RWPE1 (cell line): ENCODE measurements at places on chromosomes 16 and 17.

GRCh38 chr17:10617120-10617505 is 40.0 kb downstream of the MYH3 start:
- DNase-seq: no peak

DNA sequence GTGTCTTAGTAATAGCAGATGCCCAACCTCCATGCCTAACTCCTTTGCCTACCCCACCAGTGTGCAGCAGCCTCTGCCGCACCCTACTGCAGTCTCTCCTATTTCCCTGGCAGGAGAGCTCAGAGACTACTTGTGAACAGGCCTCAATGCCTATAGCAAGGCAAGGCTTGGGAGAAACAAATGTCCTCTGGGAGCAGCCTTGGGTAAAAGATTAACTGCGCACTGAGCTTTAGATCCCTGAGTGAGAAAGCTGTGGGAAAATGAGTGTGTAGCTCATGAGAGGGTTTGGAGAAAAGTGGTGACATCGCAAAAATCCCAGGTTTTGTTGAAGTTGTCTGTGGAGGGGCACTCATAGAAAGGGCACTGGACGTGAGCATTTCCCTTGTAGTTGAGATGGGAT is 335.8 kb downstream of the WWOX start:
- DNase-seq: no peak

DNA sequence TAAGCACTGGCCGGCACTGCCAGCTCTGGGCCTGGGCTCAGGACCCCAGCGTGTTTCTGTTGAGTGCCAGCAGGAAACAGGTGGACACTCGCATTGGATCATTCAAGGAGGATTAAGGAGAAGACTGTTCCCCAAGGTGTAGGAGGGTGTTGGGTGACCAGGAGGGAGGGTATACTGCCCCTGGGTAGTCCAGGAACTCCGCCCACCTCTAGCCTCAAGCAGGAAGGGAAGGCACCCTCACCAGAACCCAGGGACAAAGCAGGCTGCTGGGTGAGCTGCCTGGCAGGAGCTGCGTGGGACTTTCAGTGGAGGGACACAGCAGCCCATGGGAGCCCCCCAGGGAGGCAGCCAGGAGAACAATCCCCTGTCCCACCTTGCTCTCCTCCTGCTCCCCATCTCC is 7.7 kb upstream of the RAB37 start:
- no peak for DNase-seq

DNA sequence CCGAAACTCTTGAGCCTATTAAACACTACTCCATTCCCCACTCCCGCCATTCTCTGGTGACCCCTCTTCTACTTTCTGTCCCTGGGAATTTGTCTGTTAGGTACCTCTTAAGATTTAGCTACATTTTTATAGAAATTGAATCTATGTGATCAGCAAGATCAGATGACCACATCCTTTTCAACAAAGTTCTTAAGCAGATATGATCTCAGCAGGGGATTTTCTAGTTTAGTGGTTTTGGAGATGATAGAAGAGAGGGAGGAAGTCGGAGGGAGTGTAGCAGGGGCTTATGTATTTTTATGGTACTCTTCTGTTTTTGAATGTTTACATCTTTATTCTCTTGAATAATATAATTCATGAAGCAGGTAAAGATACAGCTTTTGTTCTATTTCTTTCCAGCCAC is 40.8 kb downstream of the RPA1 start:
- DNase-seq: no peak

DNA sequence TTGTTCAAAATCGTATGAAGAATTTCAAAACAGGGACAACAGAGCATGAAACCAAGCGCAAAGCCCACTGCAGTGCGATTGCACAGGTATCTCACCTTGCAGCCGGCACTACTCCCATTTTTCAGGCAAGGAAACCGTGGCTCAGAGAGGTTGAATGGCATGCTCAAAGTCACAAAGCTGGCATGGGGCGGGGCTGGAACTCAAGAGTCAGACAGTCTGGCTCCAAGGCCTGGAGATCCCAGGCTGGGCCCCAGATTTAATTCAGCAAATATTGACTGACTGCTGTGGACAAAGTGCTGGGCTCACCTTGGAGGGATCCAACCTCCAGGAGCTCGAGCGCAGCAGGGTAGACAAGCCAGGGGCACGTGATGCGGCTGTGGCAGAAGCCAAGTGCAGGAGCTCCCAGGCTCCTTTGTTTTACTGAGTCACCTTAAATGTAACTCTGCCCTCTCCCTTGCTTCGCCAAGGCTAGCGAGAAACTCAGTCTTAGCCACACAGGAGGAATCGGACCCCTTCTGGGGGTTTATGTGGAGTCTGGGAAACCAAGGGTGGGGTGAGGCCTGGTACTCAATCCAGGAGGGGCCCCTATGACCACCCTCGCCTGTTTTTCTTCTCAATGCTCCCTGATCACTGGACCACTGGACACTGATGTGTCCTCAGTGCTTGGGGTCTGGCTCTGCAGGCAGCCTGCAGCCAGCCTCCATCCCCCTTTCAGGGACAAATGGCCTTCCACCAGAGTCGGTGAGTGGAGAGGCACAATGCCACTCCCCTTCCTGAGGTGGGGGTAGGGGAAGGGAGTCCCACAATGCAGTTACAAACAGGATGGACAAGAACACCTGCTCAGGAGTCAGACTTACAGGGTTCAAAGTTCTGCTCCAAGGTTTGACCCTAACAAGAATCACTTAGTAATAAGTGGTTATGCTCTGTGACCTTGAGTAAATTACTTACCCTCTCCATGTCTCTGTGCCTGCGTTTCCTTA is 3.9 kb upstream of the SPATA20 start:
- DNase-seq: no peak

- DNase-seq: peak; percentile 73
These were observed 658 bp downstream of the CACNG4 start for GRCh38 chr17:66964930-66965800.

DNA sequence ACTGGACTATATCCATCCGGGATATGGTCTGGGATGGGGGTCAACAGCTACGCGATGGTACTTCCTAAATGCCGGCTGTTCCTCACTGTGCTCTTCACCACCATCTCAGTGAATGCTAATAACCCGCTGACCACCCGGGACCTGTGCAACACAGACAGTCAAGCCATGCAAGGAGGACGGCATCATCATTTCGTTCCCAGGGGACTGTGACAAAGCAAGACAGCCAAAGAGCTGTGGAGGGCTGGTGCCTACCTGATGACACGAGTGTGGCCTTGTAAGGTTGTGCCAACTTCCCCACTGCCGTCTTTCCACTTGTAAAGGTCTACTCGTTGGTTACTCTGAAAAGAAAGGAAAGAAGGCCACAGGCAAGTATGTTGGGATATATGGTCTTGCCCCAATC is 33.7 kb downstream of the WDR59 start:
- DNase-seq: no peak

DNA sequence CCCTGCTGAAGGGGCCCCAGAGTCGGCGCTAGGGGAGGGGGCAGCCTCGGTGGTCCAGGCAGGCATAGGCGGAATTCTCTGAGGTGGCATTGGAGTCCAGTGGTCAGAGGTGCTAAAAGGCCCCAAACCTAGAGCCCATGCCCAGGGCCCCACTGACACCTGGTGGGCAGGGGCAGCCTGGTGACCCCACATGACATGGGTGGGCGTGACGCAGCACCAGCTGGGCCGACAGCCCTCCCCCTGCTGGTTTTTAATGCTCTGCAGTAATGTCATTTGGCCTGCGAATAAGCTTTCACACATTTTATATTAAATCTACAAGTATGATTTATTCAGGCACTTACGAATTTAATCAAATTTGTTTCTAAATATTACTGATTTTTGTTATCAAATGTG is 2.1 kb upstream of the RNPS1 start:
- DNase-seq: no peak

- no peak for DNase-seq
These were observed 93.1 kb downstream of the CNTNAP4 start for GRCh38 chr16:76370344-76370743.

GRCh38 chr17:69326377-69327059 is 415 bp downstream of the ABCA5 start:
- DNase-seq: peak; percentile 30

DNA sequence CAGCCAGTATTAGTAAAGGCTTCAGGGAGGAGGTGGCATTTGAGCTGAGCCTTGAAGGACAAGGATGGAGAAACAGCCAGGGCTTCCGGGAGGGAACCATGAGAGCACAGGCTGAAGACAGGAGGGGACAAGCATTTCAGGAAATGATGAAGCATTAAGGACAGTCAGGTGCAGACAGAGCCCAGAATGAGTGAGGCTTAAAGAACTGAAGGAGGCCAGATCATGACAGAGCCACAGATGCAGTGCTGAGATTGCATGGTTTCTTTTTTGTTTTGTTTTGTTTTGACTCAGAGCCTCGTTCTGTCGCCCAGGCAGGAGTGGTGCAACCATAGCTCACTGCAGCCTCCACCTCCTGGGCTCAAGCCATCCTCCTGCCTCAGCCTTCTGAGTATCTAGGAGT is 211.5 kb downstream of the SOX9 start:
- no peak for DNase-seq

DNA sequence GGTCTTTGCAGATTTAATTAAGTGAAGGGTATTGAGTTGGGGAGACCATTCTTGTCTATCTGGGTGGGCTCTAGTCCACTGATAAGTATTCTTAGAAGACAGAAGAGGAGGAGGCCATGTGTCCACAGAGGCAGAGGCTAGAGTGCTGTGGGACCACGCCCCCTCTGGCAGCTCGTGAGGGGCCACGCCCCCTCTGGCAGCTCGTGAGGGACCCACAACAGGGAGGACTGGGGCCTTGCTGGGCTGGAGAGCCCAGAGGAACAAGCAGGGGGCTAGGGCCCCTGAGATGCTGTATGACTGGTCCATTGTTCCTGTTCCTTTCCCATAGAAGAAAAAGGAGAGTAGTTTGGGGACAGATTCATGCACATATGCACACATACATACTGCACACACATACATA is 106.8 kb downstream of the METRNL start:
- DNase-seq: no peak

DNA sequence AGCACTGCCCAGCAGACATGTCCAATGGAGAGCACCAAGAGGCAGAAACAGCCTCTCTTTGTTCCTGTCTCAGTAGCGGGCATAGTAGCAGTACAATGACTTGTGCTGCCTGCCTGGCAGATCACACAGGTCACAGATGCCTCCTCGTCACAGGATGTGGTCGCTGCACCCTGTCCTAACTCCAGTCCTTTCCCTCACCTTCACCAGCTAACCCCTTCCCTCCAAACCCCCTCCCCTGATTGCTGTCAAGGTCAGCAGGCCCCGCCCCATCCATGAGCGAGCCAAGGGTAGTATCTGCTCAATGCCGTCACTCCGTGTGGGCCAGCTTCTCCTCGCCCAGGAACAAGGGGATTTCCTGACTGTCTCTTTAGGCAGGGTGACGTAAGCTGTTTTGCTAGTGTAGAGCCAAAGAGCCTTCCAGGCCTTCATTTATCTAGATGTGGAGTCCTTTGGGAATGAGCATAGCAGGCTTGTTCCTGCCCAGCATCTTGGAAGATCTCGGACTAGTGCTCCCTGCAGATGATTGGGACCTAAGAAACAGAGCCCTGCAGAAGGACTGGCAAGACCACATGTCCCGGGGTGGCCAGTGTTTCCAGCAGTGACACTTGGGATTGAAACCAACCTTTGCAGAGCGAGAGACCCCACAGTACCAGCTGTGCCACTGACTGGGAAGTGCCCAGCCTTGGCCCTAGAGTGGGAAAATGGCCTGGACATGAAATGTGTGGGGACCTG is 75.9 kb upstream of the TNRC6C start:
- no peak for DNase-seq

- DNase-seq: no peak
These were observed 105.7 kb downstream of the CCDC182 start for GRCh38 chr17:57639381-57639780.

GRCh38 chr16:55571191-55571897 is 4.9 kb downstream of the CAPNS2 start:
- DNase-seq: no peak

DNA sequence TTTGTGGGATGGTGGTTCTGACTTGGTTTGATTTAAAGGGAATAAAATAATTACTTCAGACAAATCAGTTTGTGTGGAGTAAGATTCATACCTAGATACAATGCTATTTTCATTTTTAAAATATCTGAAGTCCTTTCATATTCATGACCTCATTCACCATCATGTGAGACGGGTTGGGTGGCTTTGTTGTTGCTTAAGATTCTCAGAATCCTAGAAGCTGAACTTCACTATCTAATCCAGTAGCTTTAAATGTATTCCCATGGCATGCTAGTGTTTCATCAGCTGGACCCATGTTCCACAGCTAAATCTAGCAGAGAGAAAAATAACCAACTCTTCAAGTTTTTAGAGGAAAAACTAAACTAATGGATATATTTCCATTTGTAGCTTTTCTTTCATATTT is 2.7 kb upstream of the AMFR start:
- DNase-seq: no peak

DNA sequence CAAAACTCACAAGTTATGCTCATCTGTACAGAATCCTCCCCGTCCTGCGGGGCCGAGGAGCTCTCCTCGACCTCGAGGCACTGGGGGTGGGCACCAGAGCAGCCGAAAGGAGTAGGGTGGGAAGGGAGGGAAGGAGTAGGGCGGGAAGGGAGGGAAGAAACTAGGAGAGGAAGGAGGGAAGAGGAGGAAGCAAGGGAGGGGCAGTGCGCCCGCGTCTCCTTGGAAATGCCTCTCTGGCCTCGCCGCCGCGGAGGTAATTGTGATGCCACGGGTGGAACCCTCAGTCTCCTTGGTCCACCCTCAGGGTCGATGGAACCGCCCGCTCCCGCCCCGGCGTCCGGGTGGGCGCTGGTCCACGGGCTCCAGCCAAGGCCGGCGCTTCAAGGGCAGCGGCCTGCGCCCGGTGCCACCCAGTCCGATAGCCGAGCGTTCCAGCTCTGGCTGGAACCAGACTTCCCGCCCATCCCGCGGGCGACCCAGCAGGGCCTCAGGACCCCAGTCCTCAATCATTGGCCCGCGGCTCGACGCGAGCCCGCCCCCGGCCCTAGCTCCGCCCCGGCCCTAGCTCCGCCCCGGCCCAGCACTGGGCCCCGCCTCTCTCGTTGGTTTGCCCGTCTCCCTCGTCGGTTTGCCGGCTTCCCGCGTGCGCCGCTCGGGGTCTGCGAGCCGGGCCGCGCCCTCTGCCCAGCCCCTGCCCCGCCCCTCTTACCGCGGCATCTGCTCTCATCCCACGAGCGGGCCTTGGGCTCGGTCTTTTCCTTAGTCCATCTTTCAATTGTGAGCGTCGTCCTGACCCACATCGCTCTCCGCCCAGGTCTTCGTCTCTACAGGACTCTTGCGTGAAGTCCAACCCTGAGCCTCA is 596 bp downstream of the PROCA1 start:
- peak; percentile 89 for DNase-seq

- peak; percentile 44 for DNase-seq
These were observed 49.7 kb downstream of the TUBD1 start for GRCh38 chr17:59842901-59843652.

GRCh38 chr16:51766739-51767138 is 615.7 kb upstream of the SALL1 start:
- no peak for DNase-seq

- no peak for DNase-seq
These were observed 1.3 kb upstream of the NLGN2 start for GRCh38 chr17:7406235-7406825.

- DNase-seq: no peak
These were observed 10.2 kb upstream of the C17orf78 start for GRCh38 chr17:37365589-37365988.
